ENCODE measurements at places on chromosomes 6 and 20.
A peak's percentile ranks its signal among the peaks of the same experiment; 100 is the strongest.

- no peak for DNase-seq
Measured at GRCh38 chr6:3398755-3399696, 57.8 kb downstream of the SLC22A23 start.

GRCh38 chr6:34138914-34139510, 6.9 kb downstream of the GRM4 start:
- DNase-seq: no peak

GRCh38 chr6:118829817-118830478, 64.0 kb upstream of the ASF1A start:
- DNase-seq: no peak

DNA sequence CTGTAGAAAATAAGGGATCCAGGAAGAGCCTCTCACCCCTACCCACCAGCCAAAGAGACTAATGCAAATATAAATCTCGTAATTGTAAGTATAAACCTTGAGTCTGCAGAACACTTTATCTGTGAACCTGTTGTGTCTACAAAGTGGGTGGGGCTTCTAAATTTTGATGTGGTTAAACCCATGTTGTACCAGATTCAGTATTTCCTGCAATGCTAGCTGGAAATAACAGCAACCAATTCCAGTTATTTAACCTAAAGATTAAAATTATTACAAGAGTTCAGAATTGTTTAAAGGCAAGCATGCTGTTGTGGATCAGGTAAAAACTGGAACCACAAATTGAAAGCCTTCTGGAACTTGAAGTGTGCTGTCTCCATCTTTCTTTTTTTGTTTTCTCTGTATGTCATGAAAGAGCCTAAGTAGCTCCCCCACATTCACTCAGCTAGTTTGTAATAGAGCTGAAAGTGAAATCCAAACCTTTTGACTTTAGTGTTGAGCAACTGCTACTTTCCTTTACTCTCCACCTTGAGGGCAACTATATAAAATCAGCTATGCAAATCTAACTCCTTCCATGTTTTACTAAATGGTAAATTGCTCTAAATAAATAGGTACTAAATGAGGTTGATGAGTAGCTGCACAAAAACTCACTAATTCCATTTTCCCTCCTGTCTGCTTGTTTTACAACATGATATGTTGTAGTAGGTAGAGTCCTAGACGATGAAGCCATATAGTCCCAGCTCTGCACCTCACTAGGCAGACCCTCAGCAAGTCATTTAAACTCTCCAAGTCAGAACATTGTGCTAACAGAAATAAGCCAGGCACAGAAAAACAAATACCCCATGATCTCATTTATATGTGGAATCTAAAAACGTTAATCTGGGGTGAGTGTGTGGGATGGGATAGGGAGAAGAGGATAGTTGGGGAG, 17.9 kb upstream of the THEMIS start:
- no peak for DNase-seq

- DNase-seq: no peak
Measured at GRCh38 chr6:161561908-161562307, 288.0 kb upstream of the AGPAT4 start.

- DNase-seq: no peak
Measured at GRCh38 chr6:110849781-110850180, 24.8 kb upstream of the AMD1 start.

DNA sequence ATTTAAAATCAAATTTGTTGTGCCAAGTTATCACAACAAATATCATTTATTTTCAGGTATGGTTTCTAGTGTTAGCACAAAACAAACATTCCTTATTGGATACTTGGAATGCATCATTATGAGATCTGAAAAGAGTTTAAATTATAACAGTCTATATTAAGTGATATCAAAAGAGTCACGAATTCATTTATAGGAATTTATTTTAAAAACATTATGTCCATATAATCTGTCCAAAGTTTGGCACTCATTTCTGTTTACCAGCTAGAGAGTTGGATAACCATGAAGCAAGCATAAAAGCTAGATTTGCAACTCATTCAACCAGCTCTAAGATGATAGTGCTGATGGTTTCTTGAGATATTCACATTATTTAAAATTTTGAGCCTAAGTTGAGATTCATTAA, 453.2 kb downstream of the DOK5 start:
- no peak for DNase-seq

DNA sequence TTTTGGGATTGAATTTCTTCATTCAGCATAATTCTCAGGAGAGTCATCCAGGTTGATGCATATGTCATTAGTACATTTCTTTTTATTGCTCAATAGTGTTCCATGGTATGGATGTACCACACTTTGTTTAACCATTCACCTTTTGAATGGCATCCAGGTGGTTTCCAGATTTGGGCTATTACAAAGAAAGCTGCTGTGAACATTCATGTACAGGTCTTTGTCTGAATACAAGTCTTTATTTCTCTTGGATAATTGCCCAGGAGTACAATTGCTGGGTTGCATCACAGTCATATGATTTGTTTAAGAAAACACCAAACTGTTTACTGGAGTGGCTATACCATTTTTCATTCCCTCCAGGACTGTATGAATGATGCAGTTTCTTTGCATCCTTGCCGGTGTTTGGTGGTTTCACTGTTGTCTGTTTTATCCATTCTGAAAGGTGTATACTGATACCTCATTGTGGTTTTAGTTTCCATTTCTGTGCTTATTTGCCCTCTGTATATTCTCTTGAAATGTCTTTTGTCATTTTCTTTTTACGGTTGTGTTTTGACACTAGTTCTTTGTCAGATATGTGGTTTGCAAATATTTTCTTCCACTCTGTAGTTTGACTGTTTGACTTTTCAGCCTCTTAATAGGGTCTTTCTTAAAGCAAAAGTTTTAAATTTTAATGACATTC, 8.8 kb downstream of the CDKAL1 start:
- no peak for DNase-seq

- no peak for DNase-seq
Measured at GRCh38 chr6:69096681-69097080, 461.6 kb downstream of the ADGRB3 start.

- peak; percentile 84 for DNase-seq
Measured at GRCh38 chr20:51562332-51563173, 20.0 kb upstream of the NFATC2 start.

DNA sequence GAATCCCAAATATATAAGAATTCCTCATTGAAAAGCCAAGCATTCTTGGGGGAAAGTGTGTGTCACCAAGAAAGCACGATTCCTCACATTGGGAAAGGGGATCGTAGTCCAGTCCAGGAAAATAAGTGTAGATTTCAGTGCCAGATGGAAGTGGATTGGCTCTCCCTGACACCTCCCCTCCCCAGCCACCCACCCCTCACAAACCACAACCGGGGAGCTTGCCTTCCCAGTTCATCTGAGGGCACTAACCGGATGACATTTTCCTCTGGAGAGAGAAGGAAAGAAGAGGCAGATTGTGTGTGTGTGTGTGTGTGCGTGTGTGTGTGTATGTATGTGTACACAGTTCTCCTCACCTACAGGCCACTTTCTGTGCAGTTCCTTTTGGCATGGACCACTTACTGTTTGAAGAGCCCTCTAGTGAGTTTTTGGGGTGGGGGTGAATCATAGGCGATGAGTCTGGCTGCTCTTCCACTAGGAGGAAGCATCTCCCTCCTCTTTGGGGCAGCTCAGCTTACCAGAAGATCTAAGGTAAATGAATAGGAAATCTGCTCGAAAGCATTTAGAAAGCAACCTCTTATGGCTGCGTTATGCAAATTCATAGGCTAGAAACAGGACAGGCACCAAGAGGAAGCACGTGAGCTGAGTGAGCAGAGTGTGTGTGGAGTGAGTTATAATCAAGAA, 20.8 kb downstream of the DAAM2 start:
- no peak for DNase-seq

DNA sequence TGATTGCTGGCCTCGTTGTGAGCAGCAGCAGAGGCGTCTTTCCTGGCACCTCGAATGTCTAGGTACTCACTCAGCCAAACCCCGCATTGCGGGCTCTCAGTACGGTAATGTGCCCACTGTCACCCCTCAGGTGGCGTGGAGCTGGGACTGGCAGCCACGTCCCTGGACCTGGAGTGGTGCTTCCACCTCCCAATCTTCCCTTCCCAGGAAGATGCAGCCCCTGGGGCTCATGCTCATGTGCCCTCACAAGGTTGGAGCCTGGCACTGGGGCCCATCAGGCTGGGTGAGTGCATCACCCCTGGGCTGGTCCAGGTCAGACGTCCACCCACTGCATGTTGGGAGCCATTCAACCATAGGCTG, 75.7 kb downstream of the TCP11 start:
- no peak for DNase-seq

- DNase-seq: no peak
Measured at GRCh38 chr6:1620504-1621069, 10.9 kb downstream of the FOXC1 start.

- DNase-seq: no peak
Measured at GRCh38 chr20:19222520-19223040, 10.1 kb downstream of the SLC24A3 start.

GRCh38 chr6:160917572-160917971, 74.0 kb upstream of the MAP3K4 start:
- DNase-seq: no peak

DNA sequence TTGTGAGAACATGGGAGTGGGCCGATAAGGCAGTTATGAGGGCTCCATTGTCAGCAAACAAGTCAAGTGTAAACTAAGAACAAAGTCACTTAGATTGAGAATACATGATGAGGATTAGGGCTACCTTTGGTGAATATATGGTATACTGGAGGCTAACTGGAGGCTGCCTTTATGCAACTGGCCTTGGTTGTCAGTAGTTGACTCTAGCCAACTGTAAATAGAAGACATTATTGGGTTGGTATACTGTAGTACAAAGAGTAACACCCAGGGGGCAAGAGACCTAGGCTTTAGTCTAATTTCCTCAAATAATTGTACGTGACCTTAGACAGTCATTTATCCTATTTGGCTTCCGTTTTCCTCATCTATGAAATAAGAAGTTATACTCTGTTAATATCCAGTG, 235.2 kb downstream of the ARID1B start:
- DNase-seq: no peak

DNA sequence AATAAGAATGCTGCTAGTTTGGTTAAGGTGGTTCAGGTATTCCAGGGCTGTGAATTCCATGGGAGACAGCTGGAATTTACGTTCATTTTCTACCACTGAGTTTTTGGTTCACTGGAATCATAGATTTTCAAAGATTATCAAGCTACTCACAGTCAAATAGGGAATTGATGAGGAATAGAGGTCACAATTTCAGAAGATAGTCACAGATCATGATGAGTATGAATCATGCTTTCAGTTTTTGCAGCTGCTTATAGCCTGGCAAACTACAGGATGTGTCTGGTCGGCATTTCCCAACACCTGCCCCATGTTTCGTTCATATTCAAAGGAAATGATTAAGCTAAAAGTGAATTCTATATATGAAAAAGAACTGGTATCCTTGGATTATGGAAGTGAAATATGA, 58.7 kb downstream of the BCKDHB start:
- DNase-seq: no peak

DNA sequence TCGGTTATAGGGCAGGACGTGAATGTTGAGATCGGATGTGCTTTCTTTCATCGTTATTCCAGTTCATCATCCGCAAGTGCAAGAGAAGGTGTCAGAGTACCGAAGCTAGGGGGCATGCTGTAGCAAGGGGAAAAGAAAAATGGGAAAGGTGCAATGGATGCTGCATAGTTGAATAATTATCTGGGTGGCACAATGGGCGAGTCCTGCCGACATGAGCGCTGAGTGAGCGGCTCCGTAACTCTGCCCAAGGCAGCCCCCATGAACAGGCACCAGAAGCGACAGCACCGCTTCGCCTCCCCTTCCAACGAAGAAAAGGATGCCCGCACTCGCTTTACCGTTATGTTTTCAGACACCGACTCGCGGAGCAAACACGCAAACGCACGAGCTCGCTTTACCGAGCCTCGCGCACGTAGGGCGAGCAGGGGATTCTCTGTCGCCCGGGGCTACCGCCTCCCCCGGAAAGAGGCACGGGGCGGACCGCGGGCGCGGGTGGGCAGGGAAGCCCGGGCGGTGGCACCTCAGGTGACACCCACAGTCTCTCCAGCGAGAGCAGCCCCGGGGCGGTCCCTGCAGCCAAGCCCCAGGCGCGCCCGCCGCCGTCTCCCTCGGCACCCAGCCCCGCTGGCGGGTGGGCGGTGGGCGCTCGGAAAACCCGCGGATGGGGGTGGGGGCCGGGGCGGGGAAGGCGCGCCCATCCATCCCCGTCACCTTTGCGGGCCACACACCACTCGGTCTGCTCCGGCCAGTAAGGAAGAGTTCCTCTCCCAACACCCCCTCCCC, 654 bp downstream of the WASF1 start:
- peak; percentile 19 for DNase-seq

DNA sequence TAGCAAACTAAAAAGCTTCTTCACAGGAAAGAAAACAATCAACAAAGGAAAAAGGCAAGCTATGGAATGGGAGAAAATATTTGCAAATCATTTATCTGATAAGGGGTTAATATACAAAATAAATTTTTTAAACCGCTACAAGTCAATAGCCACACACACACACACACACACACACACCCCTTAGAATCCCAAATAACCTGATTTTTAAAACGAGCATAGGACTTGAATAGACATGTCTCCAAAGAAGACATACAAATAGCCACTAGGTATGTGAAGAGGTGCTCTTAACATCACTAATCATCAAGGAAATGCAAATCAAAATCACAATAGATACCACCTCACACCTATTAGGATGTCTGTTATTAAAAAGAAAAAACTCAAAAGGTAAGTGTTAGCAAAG, 187.7 kb downstream of the TRIM27 start:
- DNase-seq: no peak

DNA sequence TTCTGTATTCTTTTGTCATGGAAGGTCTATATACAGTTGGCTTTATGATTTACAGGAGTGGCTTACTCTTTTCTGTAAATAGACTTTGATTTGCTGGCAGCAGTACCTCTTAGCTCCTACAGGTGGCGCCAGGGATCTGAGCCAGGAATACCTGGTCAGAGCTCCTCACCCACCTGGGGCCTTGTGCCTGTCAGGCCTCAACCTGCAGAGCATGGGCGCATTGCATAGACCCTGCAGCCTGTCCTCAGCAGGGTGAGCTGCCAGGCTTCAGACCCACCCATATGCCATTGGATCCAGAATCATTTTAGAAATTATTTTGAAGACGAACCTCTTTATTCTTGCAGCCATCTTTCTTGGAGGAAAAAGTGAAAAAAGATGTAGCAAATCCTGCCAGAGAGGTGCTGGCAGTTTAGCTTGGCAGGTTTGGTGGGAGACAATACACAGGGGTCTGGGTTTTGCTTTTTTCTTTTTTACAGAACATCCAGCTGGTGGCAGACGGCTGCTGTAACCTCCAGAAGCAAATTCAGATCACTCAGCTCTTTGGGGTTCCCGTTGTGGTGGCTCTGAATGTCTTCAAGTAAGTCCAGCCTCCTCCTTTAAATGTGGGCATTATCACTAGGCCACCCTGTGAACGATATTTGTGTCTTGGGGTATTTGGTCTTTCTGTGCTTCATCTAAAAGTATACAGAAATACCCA, 149.1 kb downstream of the MTHFD1L start:
- DNase-seq: peak; percentile 41

GRCh38 chr6:145258122-145258521, 477.2 kb downstream of the EPM2A start:
- no peak for DNase-seq
